CD4-positive, CD25-positive, alpha-beta regulatory T cell (primary cell): ENCODE measurements at places on chromosomes 7 and 10.

DNA sequence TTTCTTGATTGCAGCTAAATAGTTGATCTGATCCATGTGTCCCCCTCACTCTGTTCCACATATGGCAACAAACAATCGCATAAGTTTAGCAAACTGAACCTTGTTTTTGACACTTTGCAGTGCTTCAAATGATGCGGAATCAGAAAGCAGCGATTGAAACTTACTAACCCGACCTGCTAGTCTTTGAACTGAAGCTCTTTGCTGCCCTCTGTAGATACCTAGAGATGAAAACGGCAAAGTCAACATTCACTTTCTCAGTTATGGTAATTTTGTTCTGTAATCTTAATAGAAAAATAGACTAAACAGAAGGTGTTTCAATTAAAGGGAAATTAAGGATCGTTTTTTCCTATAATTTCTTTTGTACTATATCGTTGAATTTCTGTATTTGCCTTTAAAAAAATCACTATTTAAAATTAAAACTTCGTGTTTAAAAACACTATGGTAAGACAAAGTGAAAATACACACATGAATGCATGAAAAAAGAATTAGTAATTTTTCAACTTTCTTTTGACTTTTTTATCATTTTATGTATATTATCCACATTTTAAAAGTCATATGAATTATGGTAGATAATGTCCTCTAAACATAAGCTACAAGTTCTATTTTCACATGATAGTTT is 276.5 kb downstream of the MAGI2 start:
- H3K27me3 ChIP-seq, result no peaks in the 10 kb centered on the region
- no peaks in the 10 kb centered on the region for H3K4me1 ChIP-seq
- H3K4me3 ChIP-seq, result no peak overlapping the region
- no peak overlapping the region for H3K27ac ChIP-seq
- no peak for DNase-seq

- H3K36me3 ChIP-seq, result no peaks in the 10 kb centered on the region
- no peaks in the 10 kb centered on the region for H3K27me3 ChIP-seq
- H3K27ac ChIP-seq, result no peak overlapping the region
- no peak for DNase-seq
- H3K4me3 ChIP-seq, result no peak overlapping the region
Observed at GRCh38 chr7:151740081-151740851, 136.6 kb downstream of the PRKAG2 start.

GRCh38 chr7:29199776-29200175 is 5.2 kb downstream of the CHN2 start:
- no peaks in the 10 kb centered on the region for H3K36me3 ChIP-seq
- H3K4me1 ChIP-seq, result peaks cover 5% of the 10 kb centered on the region
- DNase-seq, result no peak

DNA sequence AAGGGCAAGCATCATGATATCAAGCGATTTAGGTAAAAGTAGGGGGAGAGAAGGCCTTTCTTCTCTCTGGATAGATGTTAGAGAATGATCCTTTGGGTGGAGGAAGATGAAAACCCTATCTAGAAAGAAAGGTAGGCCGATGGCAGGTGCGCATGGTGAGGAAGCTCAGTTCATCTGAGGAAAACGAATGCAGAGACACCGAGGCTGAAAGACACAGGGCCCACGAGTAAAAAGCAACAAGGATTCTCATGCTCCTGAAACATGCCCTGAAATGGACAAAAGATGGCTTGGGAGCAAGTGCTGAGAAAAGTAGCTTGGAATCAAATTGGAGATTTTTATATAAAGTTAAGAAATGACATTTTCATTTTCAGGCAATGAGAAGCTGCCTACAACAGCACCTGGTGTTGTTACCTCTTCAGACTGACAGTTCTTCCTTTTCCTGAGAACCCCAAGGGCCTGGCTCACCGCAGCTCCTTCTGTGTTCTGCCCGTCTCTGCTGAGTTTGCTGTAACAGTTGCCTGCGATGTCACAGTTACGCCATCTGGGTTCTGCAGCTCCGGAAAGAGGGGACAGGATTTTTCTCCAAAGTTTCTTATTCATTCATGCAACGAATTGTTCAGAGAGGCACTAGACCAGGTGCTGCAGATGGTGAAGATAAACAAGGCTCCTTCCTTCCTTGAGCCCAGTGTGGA is 402.0 kb upstream of the KLF6 start:
- H3K27me3 ChIP-seq, result no peaks in the 10 kb centered on the region
- no peaks in the 10 kb centered on the region for H3K4me1 ChIP-seq
- no peak for DNase-seq
- no peaks in the 10 kb centered on the region for H3K36me3 ChIP-seq

GRCh38 chr10:71984809-71985388 is 20.7 kb downstream of the CHST3 start:
- no peaks in the 10 kb centered on the region for H3K27me3 ChIP-seq
- H3K36me3 ChIP-seq, result no peaks in the 10 kb centered on the region
- no peak overlapping the region for H3K4me3 ChIP-seq
- H3K4me1 ChIP-seq, result no peaks in the 10 kb centered on the region
- no peak for DNase-seq

GRCh38 chr7:106737202-106737562 is 76.2 kb upstream of the CCDC71L start:
- no peak overlapping the region for H3K27ac ChIP-seq
- DNase-seq, result no peak
- H3K4me3 ChIP-seq, result no peak overlapping the region
- H3K4me1 ChIP-seq, result no peaks in the 10 kb centered on the region
- H3K36me3 ChIP-seq, result no peaks in the 10 kb centered on the region

- no peaks in the 10 kb centered on the region for H3K36me3 ChIP-seq
- no peak for DNase-seq
- no peaks in the 10 kb centered on the region for H3K4me1 ChIP-seq
- H3K4me3 ChIP-seq, result no peak overlapping the region
- no peaks in the 10 kb centered on the region for H3K27me3 ChIP-seq
- H3K27ac ChIP-seq, result no peak overlapping the region
Observed at GRCh38 chr10:65033957-65034356, 1512.8 kb downstream of the REEP3 start.

GRCh38 chr7:36080843-36081242 is 72.2 kb upstream of the EEPD1 start:
- H3K4me3 ChIP-seq, result no peak overlapping the region
- DNase-seq, result no peak
- no peak overlapping the region for H3K27ac ChIP-seq

GRCh38 chr10:68302503-68302823 is 29.4 kb upstream of the HNRNPH3 start:
- DNase-seq, result no peak
- no peaks in the 10 kb centered on the region for H3K4me1 ChIP-seq
- H3K27ac ChIP-seq, result no peak overlapping the region
- no peaks in the 10 kb centered on the region for H3K27me3 ChIP-seq

DNA sequence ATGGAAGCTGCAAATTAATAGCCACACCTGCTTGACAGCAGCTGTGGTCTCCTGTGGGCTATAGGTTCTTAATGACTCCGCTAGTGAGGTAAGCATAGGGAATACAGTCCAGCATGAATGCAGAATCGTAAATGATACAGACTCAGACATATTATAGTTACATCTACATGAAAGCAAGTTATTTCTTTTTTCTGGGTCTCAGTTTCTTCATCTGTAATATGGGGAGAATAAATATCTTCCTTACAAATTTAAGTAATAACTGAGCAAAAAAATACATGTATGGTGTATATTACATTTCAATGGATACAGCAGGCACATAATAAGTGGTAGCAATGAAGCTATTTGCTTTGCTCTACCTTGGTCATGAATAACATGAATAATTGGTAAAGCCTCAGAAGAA is 245.9 kb upstream of the RHOBTB1 start:
- no peaks in the 10 kb centered on the region for H3K4me1 ChIP-seq
- no peak overlapping the region for H3K4me3 ChIP-seq
- no peaks in the 10 kb centered on the region for H3K36me3 ChIP-seq
- DNase-seq, result no peak

- no peaks in the 10 kb centered on the region for H3K4me1 ChIP-seq
- peaks cover 56% of the 10 kb centered on the region for H3K36me3 ChIP-seq
- H3K27me3 ChIP-seq, result no peaks in the 10 kb centered on the region
- DNase-seq, result no peak
- no peak overlapping the region for H3K4me3 ChIP-seq
Observed at GRCh38 chr10:73798927-73799560, 12.4 kb downstream of the NDST2 start.
